ENCODE measurements at places on chromosomes 16 and 17.

DNA sequence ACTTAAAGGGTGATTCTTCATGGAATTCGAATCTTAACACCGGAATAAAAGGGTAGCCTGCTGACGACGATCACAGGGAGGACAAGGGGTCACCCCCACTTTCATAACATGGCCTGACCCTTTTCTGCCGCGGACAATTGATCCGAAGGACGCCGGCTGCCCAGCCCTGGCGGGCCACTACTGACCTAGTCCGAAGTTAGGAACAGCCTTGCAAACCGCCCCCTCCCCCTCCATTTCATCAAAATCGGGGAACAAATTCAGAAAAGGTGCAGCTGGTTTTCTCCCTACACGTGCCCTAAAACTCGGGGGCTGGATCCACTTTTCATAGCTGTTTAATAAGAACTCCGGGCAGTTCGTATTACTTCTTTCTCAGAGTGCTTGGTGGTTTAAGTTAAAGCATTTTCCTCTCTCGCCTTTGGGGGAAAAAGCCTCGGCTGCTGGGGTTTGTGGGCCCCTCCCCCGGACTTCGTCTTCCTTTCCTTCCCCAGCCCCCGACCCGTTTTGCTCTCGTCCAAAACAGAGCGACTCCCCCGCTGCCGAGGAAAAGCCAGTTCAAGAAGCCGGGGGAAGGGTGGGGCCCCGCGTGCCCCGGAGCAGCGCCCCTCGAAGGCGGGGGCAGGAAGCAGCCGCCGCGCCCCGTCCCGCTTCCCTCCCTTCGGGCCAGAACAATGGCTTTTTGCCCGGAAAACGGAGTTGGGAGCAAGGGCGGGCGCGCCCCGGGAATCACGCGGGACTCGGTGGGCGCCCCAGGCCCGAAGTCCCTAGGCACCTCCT lies 641 bp upstream of the CBX2 start:
- DNase-seq = peak; percentile 30

GRCh38 chr17:71995590-71995989 lies 125.2 kb upstream of the SOX9 start:
- DNase-seq = no peak

GRCh38 chr16:84327926-84328505 lies 33.3 kb downstream of the WFDC1 start:
- no peak for DNase-seq

DNA sequence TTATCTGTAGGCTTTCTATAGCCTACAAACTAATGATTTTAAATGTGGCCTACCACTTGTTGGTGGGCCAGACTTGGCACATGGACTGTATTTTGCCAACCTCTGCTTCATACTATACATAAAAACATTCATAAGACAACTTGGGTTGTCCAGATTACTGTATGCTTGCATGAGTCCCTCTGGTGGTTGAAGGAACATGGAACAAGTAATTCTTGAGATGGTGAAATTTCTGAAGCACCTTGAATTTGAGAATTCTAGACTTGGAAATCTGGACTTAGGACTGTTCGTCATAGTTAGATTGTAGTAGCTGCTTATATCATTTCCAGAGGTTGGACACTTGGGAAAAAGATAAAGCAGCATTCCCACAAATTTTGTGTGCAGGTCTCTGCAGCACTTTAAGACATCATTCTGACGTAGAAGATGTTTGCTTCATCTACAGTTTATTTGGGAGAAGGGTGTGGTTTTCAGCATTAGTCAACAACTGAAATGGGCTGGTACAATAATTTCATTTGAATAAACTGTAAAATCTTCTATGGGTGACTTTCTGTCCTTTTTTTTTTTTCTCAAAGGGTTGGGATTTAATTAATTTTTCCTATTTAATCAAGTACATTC lies 31.2 kb downstream of the NFATC3 start:
- peak; percentile 44 for DNase-seq

DNA sequence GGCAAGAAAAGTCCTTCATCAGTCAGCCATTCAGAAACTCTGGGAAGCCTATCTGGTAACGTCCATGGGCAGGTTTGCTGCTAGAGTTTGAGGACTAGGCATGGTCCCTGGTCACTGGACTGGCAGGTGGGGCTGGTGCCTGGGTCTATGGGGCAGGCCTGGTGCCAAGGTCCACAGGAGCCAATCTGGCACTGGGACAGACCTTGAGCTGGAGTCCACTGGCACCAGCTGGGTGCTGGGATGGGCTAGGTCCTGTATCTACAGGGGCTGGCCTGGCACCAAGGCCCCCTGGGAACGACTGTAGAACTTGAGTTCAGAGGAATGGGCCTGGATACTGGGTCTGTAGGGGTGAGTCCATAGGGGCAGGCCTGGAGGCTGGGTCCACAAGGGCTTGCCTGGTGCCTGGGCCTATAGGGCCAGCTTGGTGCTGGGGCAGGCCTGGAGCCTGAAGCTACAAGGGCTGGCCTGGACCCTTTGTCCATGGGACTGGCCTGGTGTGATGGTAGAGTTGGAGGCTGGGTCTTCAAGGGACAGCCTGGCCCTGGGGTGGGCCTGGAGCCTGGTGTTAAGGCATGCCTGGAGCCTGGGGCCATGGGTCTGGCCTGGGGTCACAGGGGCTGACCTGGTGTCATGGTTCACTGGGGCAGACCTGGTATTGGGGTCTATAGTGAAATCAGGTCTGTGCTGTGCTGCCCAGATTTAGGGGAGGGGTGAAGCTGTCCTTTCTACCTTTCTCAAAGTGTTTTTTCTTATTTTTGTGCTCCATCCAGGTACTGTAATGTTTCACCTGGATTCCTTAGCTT lies 30.5 kb upstream of the NKD1 start:
- DNase-seq = no peak

- DNase-seq = no peak
These were observed 100.2 kb downstream of the KATNIP start for GRCh38 chr16:27650073-27650701.

- no peak for DNase-seq
These were observed 138.4 kb upstream of the GSE1 start for GRCh38 chr16:85474621-85475217.

- DNase-seq = no peak
These were observed 39.9 kb upstream of the LONP2 start for GRCh38 chr16:48203974-48204824.

- DNase-seq = peak; percentile 68
These were observed 310.6 kb downstream of the SEC14L1 start for GRCh38 chr17:77451245-77451893.

DNA sequence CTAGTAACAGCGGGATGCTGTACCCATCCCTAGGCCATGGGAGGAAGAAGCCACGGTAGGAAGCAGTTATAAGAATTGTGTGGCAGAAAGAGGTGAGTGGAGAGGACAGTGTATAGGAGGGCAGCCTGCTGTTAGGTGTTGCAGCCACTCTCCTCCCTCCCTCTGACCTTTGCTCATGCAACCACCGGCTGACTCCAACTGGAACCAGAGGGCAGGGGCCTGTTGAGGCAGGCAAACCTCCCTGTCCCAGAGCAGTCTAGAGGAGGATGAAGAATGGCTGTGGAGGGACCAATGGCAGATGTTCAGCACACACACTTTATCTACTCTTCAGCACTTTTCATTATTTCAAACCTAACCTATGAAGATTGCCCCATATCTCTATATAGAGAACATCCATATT lies 2.2 kb downstream of the TXNL4B start:
- DNase-seq = no peak

- DNase-seq = no peak
These were observed 226.7 kb upstream of the WSCD1 start for GRCh38 chr17:5843366-5844026.

DNA sequence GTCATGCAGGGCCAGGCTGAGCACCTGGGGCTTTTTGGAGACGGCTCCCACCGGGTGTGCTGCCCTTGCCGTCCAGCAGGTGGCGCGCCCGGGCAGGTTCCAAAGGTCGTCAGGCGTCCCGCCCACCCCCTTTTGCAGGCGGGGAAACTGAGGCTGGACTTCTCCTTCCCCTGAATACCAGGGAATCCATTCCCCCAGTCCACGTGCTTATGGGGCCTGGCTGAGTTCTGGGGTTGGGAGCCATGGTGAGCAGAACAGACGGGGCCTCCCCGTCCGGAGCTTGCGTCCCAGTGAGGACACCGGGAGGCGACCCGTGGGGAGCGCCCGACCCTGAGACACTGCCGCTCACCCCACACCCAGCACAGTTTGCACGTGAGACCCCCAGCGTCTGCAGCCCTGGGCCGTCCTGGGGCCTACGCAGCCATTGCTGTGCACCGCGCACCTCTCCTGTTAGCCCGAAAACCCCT lies 51.8 kb upstream of the JPH3 start:
- DNase-seq = peak; percentile 47

DNA sequence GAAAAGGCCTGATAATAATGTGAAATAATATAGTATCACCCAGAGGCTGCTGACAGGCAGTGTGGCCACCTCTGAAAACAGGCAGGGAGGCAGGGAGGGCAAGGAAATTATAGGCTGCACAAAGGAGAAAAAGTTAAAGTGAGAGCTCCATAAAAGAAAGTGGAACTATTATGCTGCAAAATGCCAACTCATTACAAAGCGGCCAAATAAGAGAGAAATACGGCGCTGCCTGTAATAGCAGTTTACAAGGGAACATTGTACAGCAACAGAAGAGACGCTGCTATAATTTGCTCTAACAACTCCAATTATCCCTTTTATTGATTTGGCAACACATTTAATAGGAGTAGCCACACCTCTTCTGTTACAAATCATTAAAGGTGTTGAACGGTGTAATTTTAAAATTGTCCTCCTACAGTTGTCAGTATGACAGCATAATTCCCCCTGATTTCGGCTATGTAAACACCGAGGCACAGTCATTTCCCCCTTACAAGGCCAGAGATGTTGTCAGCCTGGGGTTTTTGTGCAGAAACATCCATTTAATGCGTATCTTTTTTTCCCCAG lies 120.3 kb downstream of the MRM1 start:
- peak; percentile 14 for DNase-seq

- no peak for DNase-seq
These were observed 469.6 kb downstream of the SLC39A11 start for GRCh38 chr17:72622661-72623433.

DNA sequence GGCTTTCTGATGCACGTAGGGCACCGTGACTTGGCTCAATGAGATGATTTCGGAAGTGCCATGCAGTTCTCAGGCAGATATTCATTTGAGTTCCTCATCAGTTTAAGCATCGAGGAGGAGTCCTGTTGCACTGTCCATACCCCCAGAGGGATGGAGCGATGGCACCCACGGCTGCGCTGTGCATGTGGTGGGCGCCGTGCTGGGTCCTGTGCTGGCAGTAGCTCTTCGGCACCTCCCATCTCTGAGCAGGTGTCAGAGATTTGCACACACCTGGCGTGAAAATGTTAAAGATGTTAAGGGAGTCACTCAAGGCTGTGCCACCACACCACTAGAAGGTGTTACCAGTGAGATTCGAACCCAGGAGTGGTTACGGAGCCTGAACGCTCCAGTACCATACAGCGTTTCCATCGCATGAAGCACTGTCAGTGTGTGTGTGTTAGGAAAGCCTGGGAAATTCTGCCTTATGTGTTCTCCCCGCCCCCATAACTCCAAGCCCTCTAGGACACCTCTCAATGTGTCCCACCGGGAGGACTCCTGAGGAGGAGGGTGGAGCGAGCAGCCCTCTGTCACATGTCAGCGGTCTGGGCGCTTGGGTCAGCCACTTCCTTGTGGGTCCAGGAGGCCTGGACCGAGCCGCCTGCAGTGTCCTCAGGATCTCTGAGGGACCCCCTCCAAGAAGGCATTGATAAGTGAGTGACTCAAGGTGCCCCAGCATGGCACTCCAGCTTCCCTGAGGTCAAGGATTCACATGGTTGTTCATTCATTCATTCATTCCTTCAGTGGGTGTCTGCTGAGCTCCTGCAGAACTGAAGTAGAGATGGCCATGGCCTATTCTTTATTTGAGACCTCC lies 3.8 kb downstream of the MRC2 start:
- no peak for DNase-seq

- no peak for DNase-seq
These were observed 9.5 kb downstream of the MTMR4 start for GRCh38 chr17:58504826-58505351.

- no peak for DNase-seq
These were observed 41.9 kb upstream of the SDK2 start for GRCh38 chr17:73686126-73686525.

- no peak for DNase-seq
These were observed 51.4 kb downstream of the ZDHHC7 start for GRCh38 chr16:84959784-84960417.

- no peak for DNase-seq
These were observed 195.2 kb upstream of the KIF2B start for GRCh38 chr17:53627511-53627910.

DNA sequence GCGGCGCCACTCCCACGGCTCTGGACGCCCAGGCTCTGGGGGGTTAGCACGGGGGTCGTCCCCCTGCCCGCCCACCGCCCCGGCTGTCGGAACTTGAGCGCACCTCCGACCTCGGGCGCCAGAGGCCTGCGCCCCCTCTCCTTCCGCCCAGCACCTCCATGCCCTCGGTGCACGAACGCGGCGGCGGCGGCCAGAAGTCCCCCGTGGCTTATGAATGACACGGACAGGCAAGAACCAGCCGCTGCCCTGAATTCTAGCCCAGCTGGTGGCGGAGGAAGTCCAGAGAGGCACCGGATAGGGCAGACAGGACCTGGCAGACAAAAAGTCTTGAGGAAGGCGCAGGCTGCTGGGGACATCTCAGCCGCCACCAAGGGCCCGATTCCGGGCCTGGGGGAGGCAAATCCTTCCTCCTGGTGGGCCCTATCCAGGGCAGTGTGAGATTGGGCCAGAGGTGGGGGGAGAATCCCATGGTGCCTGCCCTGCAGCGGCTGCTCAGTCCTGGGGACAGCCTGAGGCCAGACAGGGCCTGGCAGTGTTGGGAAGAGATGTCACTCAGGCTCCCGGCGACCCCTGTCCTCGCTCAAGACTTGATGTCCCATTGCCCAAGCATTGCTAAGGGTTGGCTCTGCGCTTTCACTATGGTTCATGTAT lies 897 bp upstream of the CYGB start:
- no peak for DNase-seq

- DNase-seq = no peak
These were observed 107.0 kb upstream of the CACNG3 start for GRCh38 chr16:24149102-24149501.

DNA sequence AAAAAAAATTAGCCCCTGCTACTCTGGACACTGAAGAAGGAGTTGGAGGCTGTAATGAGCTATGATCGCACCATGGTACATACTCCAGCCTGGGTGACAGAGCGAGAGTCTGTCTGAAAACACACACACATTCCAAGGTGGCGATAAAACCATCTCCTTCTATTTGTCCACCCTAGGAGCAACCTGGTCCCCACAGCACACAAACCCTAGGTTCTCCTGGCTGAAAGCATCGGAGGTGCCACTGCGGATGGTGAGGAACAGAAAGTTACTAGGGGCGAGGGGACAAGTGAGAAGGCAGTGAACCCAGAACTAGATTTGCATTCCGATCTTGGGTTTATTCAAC lies 1.4 kb upstream of the ECI1 start:
- no peak for DNase-seq

DNA sequence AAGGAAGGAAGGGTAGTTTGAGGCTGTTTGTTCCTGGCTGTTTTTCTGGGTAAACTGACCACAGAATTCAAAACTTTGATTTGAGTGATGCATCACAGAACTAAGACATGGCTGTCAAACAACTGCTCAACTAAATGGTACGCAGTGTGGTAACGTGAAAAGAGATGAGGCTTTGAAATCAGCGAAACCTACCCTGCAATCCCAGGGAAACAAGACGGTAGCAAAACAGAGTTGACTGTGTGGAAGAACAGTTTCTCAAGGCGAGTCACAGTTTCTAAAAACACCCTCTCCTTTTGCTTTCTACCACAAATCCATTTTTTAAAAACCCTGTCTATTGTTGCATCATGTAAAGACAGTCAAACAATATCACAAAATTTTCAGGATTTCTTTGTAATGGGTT lies 156.0 kb upstream of the MAF start:
- no peak for DNase-seq
